Aortic smooth muscle cell (primary cell): ENCODE measurements at places on chromosomes 11 and 22. TPM values are rescaled to one million over a fixed set of nuclear protein-coding genes. Genes with fewer than 3 reads are reported as not detected.

UCP3 gene
- total RNA-seq = 0.26 and 0.44 TPM in 2 replicates

FERMT3 gene
- total RNA-seq = 50.9 and 96.3 TPM in 2 replicates

OR52M1 gene
- total RNA-seq = not detected in 2 replicates

LAYN gene
- 9.4 and 27.1 TPM in 2 replicates for total RNA-seq

KCNE3 gene
- total RNA-seq = under 0.01 and 0.06 TPM in 2 replicates

OR51I1 gene
- total RNA-seq = 0.06 TPM in 1 of 2 replicates, not detected in the other

GPR83 gene
- under 0.01 and 0.26 TPM in 2 replicates for total RNA-seq

TNNT3 gene
- total RNA-seq = 0.25 and 0.26 TPM in 2 replicates

ATM gene
- total RNA-seq = 105 and 119 TPM in 2 replicates

CDC45 gene
- total RNA-seq = 11.2 and 23.9 TPM in 2 replicates

UPB1 gene
- 0.12 and 0.13 TPM in 2 replicates for total RNA-seq

CCDC87 gene
- 0.26 and 0.44 TPM in 2 replicates for total RNA-seq

FADD gene
- total RNA-seq = 29.5 and 30.3 TPM in 2 replicates

PTS gene
- total RNA-seq = 47.1 and 52.3 TPM in 2 replicates

TYR gene
- not detected in 2 replicates for total RNA-seq

DCDC1 gene
- under 0.01 TPM in 2 replicates for total RNA-seq

KRTAP5-2 gene
- total RNA-seq = not detected in 2 replicates

KCNC1 gene
- total RNA-seq = not detected in 2 replicates

NAALADL1 gene
- total RNA-seq = 23.3 and 27.0 TPM in 2 replicates

CDK2AP2 gene
- total RNA-seq = 15.4 and 16.2 TPM in 2 replicates

SDHAF2 gene
- total RNA-seq = 40.7 and 42.9 TPM in 2 replicates

SCN2B gene
- total RNA-seq = not detected in 2 replicates

AMPD3 gene
- 0.66 and 1.1 TPM in 2 replicates for total RNA-seq

CADM1 gene
- 0.40 and 0.75 TPM in 2 replicates for total RNA-seq

OR51B4 gene
- not detected in 2 replicates for total RNA-seq

KRTAP5-9 gene
- not detected in 2 replicates for total RNA-seq

OR4C6 gene
- total RNA-seq = not detected in 2 replicates
